ENCODE measurements at places on chromosomes 16 and 17.

DNA sequence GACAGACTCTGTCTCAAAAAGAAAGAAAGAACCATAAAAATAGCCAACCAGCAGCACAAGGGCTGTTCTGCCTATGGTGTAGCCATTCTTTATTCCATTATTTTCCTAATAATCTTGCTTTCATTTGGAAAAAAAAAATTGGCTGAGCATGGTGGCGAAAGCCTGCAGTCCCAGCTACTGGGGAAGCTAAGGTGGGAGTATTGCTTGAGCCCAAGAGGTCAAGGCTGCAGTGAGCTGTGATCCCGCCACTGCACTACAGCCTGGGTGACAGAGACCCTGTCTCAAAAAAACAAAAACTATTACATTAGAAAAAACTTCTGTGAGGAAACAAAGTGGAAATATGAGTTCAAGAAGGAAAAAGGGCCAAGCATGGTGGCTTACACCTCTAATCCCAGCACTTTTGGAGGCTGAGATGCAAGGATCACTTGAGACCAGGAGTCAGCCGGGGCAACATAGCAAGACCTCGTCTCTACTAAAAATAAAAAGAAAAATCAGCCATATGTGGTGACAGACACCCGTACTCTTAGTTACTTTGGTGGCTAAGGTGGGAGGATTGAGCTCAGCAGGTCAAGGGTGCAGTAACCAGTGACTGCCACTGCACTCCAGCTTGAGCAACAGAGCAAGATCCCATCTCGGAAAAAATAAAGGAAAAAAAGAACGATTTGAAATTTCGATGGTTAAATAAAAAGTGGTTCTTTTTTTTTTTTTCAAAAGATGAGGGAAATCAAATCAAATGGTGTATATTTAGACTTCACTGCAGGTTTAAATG, 2.5 kb downstream of the DCAKD start:
- no peak for DNase-seq

GRCh38 chr17:14875557-14876412, 389.3 kb downstream of the PMP22 start:
- no peak for DNase-seq

GRCh38 chr16:85136213-85136701, 24.0 kb upstream of the CIBAR2 start:
- DNase-seq: peak; percentile 73

- DNase-seq: no peak
These were observed 10.8 kb downstream of the IFT140 start for GRCh38 chr16:1601031-1601430.
